ENCODE measurements at places on chromosomes 13 and 19.

GRCh38 chr13:52651897-52652195 lies 790 bp upstream of the SUGT1 start:
- DNase-seq: no peak

DNA sequence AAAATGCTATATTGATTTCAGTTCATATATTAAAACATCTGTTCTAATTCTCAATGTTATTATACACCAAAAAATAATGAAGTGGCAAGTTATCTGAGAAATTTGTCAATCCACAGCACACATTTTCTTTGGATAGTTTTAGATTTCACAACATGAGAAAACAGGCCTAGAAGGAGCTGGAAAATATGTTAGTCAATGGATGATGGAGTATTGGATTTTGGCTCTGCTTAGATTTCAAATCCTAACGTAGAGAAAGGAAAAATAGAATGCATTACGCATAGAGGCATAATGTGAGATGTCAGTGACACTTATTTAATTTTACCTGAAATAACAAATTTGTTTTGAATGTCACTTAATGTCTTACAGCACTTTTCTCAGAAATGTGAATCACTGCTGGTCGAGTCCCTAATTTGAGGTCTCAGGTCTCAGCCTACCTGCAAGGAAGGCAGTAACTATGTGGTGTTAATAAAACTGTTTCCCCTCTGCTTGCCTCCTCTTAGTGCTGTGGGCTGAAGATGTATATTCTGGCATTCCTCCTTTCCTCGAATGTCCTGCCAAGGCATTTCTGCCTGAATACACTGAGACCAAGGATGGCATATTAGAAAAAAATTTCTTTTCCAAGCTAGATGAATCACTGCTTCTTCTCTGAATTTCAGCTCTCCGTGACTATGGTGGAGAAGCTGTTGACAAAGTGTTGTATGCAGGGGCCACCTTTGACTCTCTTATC lies 232.4 kb downstream of the POSTN start:
- DNase-seq: no peak

DNA sequence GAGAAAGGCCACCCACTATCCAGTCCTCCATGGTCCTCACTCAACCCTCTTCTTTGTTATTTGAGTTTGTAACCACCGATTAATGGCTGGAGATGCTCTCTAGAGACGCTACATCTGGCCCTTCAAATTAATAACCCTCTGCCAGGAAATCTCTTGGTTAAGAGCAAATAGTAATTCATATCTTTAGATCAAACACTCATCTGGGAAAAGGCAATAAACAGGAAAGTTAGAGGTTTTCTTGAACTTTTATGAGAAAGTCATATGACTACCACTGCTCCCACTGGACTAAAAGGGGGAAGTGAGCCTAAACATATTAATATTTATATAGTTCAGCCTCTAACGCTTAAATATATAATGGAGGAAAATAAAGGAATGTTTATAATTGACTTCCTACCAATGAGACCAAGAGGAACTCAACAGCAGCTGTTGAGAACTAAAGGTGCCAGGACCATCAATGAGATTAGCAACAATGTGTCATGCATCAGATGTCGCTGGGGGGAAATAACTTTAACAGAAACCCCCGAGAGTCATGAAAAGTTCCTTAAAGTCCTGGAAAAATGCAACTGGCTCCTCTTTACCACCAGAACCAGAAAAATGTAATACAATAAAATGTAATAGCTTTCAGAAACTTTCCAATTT lies 2.7 kb downstream of the TBC1D4 start:
- no peak for DNase-seq

DNA sequence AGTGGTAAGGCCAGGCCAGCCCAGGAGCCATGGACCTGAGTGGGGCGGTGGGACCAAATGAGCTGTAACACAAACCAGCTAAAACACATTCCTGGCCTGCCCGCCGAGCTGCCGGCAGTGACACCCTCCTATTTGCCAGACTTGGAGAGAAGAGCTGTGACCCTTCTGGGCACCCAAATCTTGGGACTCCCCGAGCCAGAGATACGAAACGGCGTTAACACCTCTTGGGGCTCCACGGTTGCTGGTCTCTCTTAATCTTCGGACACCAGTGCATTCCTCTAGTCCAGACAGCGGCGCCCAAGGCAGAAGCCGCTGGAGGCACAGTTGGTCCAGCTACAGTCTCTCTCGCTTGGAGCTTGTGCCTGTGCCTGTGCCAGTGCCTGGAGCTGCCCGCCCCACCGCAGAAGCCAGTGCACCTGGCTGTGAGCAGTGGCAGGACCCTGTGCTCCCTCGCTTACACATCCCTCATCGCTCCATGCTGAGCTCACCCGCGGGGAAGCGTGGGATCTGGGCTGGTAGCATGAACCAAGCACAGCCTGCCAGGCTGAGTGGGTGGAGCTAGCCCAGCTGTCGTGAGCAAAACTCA lies 147.2 kb upstream of the KLHL1 start:
- no peak for DNase-seq

GRCh38 chr13:31320946-31321345 lies 121.2 kb downstream of the B3GLCT start:
- DNase-seq: no peak

- DNase-seq: no peak
Measured at GRCh38 chr13:111517641-111518010, 197.2 kb downstream of the TEX29 start.

DNA sequence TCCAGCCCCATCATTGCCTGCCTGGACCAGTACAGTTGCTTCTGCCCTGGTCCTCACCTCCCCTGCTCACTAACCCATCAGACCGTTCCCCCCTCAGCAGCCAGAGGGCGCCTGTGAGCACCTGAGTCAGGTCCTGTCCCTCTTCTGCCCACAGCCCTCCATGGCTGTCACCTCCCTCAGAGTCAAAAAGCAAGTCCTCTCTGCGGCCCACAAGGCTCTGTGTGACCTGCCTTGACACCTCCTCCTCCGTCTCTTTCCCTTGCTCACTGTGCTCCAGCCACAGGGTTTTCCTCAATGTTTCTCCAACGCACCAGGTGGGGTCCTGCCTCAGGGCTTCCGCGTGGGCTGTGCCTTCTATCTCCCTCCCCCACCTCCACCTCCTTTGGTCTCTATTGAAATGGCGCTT lies 29.4 kb upstream of the PTPRS start:
- peak; percentile 8 for DNase-seq

DNA sequence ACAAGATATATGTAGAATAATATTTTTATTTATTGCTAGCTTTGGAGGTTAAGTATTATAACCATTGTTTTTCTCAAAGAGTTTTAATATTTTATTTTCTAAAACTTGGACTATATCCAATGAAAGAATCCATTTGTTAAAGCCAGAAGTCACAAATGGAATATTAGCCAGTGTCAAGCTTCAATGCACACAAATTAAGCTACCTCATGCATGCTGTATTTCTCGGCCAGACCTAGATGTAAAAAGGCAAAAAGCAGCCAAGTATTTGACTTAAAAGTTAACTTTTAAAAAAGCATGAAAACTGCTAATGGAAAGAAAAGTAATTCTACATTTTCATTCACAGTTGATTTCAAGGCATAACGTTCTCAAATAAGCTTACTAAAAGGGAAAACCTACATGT lies 160.0 kb upstream of the ATXN8OS start:
- no peak for DNase-seq

- DNase-seq: peak; percentile 25
Measured at GRCh38 chr19:51365211-51365964, 800 bp downstream of the ETFB start.

DNA sequence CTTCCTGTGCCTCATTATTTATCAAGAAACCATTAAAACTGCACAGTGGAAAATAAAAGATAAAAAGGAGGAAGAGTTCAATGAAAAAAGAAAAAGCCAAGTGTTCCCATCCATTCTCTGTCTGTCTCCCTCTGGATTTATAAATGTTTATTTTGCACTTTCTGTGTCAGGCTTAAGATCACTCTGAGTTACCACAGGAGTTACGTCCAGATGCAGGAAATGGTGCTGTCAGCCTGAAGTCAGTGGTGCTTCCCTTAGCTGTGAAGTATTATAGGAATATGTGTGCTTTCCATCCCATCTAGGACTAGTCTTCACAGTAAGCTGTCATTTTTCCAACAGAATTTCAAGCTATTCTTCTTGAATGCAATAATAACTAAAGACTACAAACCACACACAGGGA lies 420.2 kb downstream of the KCTD12 start:
- no peak for DNase-seq

- no peak for DNase-seq
Measured at GRCh38 chr19:49613374-49613773, 22.4 kb downstream of the PRR12 start.

DNA sequence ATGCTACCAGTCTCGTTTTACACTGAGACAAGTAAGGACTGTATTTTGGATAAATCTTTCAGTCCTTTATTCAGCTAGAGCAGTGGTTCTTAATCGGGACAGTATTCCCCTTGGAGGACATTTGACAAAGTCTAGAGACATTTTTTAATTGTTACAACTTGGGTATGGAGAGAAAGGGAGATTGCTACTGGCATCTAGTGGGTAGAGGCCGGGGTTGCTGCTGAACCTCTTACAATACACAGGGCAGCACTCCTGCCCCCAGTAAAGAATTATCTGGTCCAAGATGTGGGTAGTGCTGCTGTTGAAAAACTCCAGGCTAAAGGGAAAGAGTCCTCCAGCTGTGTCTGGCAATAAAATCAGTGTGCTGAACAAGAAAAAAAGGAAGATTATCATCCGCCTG lies 334.8 kb downstream of the SLC7A1 start:
- no peak for DNase-seq

- DNase-seq: peak; percentile 87
Measured at GRCh38 chr19:35742121-35742724, at the start of gene IGFLR1. Gene IGFLR1 (minus strand): TSS chr19:35742452. CDS start chr19:35741180, 1,272 bp downstream.

DNA sequence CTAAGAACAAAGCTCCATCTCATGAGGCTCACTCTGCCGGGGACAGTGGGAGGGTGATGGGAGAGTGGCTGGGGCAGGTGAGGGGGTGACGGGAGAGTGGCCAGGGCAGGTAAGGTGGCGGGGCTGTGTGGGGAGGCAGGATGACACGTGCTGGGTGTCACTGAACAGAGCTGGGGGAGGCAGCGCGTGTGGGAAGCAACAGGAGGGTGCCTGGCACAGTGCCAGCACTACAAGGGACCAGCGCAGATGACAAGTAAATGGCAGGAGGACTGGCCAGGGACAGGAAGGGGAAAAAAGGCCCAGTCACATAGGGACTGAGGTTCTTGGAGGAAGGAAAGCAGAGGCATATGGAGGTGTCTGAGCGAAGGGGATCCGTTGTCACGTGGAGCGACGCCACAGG lies 129.9 kb downstream of the RNF17 start:
- DNase-seq: no peak

GRCh38 chr13:52085421-52085820 lies 43.5 kb downstream of the NEK5 start:
- DNase-seq: no peak

DNA sequence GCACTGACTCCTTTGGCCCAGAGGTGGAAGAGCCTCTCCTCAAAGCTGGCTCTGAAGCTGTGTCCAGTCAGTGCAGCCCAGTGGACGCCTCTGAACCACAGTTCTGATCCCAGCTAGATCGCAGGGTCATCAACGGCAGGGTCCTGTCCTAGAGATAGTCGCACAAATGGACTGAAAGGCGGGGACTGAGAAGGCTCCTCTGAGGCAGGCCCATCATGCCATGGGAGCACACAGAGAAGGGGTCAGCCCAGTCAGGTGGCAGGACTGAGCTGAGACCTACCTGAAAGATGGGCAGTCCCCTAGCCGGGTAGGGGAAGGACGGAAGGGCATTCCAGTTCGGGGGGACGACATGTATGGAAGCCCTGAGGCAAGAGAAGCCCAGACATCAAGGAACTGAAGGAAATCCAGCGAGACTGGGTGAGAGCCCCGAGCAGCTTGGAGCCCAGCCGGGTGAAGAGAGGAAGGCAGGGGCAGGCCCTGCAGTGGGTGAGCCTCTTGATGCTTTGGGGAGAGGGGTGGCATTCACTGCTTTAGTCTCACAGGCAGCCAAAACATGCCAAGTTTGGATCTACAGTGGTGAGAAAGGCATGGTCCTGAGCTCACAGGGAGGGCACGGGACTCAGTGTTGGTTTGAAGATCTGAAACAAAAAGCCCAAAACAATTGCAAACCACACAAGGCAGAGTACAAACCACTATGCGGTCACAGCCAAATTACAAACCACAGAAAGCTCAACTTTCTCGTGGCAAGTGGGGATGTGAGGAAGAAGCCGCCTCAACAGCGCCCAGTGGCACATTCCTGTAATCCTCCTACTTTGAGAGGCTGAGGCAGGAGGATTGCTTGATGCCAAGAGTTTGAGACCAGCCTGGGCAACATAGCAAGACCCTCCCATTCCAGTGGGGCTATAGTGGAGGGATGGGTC lies 10.0 kb downstream of the CALM3 start:
- no peak for DNase-seq

DNA sequence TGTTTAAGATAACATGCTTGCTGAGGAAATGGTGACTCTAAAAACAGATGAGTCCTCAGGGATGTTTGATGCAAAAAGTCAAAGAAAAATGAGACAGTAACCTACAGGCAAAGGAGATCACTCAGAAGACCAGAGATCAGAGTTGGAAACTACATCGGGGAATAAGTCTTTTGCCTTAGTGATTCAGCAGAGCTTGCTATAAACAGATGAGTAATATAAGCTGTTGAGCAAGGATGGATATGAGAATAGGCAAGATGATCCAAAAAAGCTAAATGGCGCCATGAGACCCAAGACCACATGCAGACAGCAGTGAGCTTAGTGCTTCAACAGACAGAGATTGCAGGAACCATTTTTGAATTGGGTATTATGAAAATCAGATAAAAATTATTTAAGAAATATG lies 168.6 kb downstream of the POSTN start:
- no peak for DNase-seq

DNA sequence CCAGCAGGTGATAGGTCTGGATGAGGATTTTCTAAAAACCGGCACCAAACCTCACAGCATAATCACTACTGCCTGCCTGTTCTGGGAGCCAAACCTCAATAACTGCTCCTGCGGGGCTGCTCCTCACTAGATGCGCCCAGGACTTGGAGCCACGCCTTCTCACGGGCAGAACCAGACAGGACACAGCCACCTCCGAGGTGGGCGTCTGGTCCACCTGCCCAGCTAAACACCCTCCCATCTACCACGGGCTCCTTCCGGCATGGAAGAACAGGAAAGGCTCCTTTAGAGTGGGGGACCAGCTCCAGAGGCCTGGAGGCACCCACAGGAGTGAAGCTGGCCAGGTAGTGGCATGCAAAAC lies 73.5 kb downstream of the PEPD start:
- no peak for DNase-seq

GRCh38 chr19:33612928-33613619 lies 8.7 kb upstream of the CHST8 start:
- no peak for DNase-seq

GRCh38 chr13:41458761-41459431 lies 1.5 kb downstream of the RGCC start:
- DNase-seq: peak; percentile 88

GRCh38 chr13:93066187-93066586 lies 160.4 kb upstream of the GPC6 start:
- no peak for DNase-seq

GRCh38 chr19:14411938-14412245 lies 7.2 kb downstream of the DDX39A start:
- no peak for DNase-seq

- no peak for DNase-seq
Measured at GRCh38 chr19:9306443-9306842, 3.2 kb downstream of the ZNF699 start.

GRCh38 chr19:44643605-44644401 lies at the start of gene PVR:
Gene PVR (plus strand): TSS chr19:44643910. CDS start chr19:44644097, 187 bp downstream.
- DNase-seq: no peak

- DNase-seq: no peak
Measured at GRCh38 chr19:49730166-49730565, 32.9 kb downstream of the TSKS start.
